ENCODE measurements at places on chromosomes 2 and 18.
A peak's percentile ranks its signal among the peaks of the same experiment; 100 is the strongest.

DNA sequence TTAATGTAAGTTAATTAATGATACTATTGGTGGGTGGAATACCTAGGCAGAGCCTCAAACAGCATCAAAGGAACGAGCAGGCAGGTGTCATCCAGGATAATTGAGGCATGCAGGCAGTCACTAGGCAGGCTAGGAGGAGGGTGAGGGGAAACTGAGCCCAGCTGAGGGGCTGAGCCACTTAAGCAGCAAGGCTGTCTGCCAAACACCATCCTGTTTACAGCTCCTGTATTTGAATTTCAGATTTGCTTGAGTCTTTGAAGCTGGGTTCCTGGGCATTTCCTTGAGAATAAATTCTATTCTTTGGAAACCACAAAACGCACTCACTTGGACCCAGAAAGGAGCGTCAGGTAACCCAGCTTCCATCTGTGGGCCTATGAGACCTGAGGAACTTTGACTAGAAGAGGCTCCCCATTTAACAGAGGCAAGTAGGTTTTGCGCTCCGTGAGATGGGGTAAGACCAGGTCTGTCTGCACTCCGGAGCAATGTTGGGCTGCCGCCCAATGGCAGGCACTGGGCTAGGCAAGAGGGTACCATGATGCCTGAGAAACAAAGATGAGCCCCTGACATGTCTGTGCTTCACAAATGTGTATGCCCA lies 2.0 kb downstream of the EDAR start:
- peak; percentile 20 for DNase-seq

DNA sequence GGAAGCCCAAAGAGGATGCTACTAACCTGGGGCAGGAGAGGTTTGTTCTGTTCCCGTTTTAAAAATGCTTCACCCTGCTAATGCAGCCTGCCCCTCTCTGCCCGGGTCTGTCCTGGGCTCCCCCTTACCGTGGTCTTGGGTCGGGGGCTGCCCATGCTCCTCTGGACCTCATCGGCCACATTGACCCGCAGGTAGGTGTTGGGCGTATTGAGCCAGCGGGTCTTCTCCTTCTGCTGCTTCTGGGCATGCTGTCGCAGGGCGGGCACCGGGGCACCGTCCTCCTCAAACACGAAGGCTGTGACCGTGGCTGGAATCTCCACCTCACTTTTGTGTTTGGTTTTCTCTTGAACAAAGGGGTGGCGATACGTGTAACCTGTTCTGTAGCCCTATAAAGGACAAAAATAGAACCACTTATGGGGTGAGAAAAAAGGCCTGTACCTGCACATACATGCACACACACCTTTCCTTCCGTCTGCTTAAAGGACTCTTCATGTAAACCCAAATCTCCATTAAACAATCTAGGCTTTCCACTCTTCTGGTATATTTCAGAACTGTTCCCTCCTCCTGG lies 89.3 kb downstream of the ADD2 start:
- DNase-seq, result no peak

GRCh38 chr2:132255714-132256113 lies 94.0 kb upstream of the ANKRD30BL start:
- DNase-seq, result no peak

DNA sequence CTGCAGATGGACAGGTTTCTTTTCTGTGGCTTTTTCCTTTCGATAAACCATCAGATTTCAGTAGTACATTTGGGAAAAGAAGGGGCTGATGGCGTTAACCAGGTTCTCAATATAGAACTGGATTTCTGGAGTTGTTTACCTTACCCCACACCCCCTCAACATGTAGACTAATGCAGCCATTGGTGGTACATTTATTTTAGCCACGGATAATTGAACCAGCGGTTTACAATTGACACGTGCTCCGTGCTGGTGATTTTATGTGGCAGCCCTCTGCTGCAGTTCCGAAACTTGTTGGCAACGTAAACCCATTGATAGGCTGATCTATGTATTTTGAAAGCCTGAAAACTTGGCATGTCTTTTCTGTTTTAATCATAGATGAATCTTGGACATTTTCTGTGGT lies 5.4 kb downstream of the SOX11 start:
- DNase-seq, result no peak

GRCh38 chr2:220885593-220885992 lies 686.5 kb downstream of the EPHA4 start:
- DNase-seq, result no peak

DNA sequence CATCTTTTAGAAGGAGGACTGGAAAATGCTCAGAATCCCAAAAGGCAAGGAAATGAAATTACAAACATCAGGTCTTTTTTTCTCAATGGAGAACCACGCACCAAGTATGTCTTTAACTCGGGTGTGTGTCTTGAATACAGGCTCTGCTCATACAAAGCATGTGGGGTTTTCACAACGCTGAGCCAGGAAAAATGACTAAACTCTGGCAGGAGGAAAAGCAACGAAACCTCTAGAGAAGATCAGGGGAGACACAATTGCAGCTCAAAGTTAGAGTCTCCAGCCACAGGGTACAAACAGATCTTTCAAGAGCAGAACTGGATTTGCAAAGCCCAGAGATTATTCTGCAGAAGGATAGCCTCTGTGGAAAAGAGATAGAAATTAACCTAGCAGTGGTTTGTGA lies 42.8 kb upstream of the TPO start:
- no peak for DNase-seq

DNA sequence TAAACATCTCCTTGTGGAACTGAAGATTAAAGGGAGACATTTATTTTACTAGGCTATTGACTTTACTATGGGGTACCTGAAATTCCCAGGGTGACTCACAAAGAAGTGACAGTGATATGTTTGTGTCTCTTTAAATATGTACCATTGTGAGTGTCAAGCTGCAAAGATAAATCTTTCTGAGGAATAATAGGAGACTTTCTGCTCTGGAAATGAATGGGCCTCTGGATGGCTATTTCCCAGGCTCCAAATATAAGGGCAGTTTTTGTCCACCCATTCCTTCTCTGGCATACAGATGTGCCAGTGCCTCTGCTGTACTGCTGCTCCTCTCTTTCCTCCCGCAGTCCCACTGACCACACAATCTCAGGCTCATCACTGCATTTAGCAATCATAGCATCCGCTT lies 586.4 kb upstream of the CNTNAP5 start:
- no peak for DNase-seq

DNA sequence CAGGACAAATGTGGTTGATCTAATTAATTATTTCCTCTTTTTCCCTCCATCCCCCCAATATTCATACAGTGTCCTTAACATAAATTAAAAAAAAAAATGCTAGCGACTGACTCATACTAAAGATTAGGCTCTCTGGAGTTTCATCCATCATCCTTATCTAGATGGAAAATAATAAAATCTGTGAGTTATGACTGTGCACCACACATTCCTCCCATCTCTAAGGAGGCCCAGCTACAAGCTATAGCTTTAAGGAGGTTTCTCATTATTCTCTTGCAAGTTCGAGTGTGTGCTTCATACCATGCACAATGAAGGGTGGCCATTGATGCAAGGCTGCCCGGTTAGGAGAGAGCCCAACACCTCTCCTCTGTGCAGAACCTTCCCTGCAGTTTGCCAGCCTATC lies 77.3 kb downstream of the XDH start:
- DNase-seq, result no peak

GRCh38 chr18:44737623-44738022 lies 56.9 kb downstream of the SETBP1 start:
- no peak for DNase-seq

DNA sequence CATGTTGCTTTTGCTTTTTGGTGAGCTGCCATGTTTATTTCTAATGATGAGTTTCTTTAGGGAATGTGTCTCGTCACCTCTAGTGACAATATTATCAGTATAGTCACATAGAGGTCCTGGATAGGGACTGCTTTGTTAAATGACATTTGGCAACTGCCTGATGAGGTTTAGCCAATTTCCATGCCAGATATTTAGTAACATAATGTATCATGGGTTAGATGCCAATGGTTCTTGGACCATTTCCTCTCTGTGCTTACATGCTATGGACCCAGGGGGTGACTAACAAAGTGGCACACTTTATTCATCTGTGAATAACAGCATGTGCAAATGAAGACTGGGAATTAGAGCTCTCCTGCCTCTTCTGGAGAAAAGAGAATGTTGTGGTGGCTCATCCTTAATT lies 56.2 kb upstream of the RAB27B start:
- no peak for DNase-seq

DNA sequence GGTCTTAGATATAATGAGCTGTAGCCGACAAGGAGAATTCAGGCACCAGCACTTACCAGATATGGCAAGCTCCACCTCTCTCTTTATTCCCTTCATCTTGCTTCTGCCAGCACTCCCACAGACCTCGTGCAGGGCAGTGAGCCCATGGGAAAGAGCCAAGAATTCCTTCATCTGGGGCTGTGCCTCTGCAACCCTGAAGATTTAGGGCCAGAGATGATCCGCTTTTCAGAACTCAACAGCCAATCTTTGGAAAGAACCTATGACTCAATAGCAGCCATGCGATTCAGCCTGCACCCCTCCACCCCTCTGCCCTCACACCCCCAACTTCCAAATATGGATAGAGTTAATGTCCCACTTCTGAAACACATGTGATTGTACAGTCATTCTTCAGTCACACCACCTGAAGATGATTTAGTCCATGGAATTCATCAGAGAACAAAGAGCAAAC lies 533.7 kb upstream of the TNP1 start:
- DNase-seq, result no peak

DNA sequence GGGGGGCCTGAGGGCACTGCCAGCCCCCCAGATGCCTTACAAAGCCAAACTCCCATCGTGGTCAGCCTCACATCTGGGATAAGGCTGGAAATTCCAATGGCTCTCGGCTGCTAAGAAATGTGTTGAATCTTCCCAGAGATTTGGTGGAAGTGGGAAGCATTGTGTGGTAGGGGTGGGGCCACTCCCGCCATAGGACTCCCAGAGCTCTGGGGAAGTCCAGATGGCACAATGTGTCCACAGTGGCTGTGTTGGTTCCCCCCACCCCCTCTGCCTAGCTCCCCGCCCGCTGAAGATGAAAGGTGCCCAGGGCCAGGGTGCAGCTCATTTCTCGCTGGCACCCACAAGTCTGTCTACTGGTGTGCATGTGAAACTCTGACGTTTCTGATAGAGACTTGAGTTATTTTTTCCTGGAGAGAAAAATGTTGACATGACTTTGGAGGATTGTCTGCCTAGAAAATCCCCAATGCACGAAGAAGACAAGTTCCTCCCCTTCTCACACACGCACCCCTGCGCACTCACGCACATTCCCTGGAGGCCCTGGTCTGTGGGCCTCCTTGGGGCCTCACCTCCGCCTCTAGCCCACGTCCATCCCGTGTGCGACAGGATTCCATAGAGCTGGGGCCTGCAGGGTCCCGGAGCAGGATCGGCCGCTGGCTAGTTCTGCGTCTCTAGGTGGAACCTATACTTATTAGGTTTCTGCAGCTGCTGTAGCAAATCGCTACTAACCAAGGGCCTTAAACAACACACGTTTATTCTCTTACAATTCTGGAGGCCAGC lies 199.1 kb downstream of the ZFP36L2 start:
- no peak for DNase-seq

DNA sequence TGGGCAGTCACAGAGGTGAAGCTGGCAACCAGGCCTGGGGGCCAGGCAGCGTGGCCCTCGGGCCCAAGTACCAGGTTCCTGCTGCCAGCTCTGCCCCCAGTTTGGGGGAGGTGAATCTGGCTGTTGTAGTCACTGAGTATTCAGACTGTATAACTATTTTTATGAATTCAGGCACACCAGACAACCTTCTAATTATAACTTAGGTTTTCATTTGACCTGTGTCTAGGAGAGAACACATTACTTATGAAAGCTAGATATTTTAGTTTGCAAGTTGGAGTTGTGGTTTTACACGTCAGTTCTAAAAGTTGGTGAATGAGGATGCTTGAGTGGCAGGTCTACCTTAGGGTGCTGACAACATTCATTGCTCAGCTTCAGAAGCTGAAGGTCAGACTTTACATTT lies 71.7 kb downstream of the LIMS1 start:
- no peak for DNase-seq

DNA sequence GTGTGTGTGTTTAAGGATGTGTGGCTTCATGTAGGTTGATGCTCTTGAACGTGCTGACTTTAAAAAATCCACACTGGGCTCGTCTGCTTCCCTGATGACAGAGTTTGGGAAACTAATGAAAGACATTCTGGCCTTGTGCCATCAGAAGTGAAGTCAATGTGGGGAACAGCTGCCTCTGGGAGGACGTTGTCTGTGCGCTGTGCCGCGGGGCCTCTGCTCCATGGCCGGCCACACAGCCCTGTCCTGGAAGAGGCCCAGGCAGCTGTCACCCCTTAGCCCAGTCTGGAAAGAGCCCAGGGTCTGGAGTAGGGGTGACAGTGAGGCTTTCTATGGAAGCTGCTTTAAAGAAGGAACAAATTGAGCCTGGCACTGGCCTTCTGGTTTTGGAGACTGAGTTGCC lies 155.8 kb downstream of the SH3RF3 start:
- no peak for DNase-seq

- DNase-seq, result no peak
Measured at GRCh38 chr2:19251554-19251953, 106.9 kb downstream of the OSR1 start.

GRCh38 chr2:226873051-226873620 lies 37.3 kb downstream of the RHBDD1 start:
- DNase-seq, result no peak

DNA sequence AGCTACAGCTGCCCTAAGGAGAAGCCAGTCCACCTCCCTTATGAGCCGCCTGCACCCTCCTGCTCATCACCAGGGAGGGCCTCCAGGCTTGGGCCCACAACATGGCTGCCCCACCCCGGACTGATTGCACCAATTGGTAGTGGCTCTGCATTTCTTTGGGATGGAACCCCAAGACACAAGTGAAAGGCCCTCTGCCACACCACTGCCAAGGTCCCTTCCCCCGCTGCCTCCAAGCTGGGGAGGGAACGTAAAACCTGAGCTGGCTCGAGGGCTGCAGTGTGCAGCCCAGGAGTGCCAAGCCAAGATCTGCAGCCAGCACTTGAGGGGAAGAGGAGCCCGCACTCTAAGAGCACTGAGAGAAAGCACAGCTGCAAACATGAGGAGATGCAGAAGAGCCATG lies 97.3 kb downstream of the EFEMP1 start:
- no peak for DNase-seq

GRCh38 chr18:68574311-68574710 lies 140.6 kb downstream of the TMX3 start:
- DNase-seq, result no peak

Data from CD4-positive, alpha-beta T cell treated with Interleukin-15 for 4 hours (primary cell).